ENCODE measurements at places on chromosomes 4 and X.

- no peak for DNase-seq
Measured at GRCh38 chr4:108384544-108384943, 215.8 kb upstream of the LEF1 start.

- no peak for DNase-seq
Measured at GRCh38 chr4:99879458-99879857, 14.8 kb downstream of the LAMTOR3 start.

- no peak for DNase-seq
Measured at GRCh38 chr4:73908965-73909364, 39.8 kb downstream of the CXCL1 start.

DNA sequence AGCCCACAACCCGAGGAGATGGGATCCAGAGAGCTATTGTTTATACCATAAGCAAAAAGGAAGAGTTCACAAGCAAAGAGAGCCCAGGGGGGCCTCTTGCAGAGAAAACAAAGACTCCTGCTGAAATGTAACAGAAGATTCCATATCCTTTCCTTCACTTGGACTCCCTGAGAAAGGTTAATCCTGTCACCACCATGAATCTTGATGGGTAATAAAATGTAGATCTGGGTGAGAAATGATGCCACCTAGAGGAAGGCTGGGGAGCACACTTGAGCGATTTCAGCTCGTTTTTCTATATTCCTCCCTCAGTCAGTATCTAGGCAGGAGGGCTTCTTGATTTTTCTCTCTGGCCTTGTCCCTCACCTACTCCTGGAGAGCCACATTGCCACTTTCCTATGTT is 10.2 kb upstream of the KCNE5 start:
- DNase-seq: no peak

GRCh38 chr4:106677213-106677612 is 308.6 kb upstream of the GIMD1 start:
- DNase-seq: no peak

DNA sequence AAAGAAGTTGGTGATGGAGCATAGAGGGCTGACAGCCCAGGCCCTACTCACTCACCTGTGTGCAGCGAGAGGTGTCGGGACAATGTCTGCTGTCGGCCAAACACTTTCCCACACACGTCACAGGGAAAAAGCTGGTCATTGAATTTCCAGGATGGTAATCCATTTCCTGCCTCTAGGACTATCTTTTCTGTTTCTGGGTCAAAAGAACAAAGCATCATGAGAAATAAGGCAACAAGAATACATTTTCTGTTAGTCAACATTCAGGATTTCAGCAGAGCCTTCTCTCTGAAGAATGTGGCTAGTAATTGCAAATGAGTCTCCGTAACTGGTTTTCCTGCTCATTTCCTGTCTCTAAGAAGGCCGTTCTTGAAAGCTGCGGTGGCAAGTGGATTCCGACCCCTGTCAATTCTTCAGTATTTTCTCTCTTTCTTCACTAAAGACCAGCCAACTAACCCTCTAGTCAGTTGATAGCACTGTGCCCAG is 99.4 kb downstream of the C4orf51 start:
- no peak for DNase-seq
